ENCODE measurements at places on chromosomes 12 and 14.

DNA sequence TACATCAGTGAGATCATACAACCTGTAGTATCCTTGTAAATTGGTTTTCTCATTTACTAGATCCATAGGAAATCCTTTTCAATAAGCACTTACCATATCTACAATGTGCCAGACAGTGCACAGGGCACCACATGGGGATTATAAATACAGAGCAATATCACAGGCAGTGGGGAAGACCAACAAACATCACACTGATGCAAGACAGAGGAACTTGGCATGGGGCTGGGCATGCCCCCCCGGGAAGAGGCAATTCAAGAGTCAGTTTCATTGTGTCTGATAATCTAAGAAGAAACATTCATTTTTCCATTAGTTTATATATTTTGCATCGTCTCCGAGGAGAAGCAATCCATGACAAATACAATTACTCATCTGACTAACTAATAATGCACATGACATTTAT lies 16.2 kb downstream of the NT5DC3 start:
- no peak for DNase-seq

DNA sequence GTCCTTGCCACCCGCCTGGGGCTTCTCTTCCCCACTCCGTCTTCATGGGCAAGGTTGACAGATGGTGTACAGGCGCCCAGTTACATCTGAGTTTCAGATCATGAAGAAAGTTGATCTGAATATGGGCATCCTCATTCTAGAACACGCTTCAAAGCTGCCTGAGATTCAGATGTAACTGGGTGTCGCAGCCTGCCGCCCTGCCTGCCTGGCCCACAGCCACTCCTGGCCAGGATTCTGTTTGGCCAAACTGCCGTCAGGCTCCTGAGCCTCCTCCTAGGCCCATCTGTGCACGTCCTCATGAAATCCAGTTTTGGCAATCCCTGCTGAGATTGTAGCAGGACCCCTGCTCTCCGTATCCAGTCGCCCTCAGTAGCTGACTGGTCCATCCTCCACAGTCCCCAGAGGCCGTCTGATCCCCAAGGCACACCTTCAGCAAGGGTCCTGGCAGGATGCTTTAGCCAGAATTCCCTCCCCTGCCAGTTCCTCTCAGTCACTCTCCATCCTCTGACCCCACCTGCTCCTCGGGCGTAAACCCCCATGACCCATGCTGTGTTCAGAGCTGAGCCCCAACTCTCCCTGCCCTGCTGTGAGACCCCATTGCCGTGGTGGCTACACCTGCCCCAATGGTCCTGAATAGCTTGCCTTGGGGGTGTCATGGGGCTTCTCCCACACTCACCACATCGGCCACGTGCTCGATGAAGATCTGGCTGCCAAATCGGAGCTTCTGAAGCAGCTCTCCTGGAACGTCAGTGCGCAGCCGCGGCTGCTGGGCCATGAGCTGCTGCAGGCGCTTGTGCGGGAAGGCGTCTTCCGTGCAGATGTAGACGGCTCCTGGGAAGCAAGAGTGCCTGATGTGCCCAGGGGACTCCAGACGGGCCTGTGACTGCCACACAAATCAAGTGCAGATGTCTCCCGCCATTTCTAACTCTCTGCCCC lies 12.5 kb downstream of the XRCC3 start:
- no peak for DNase-seq

GRCh38 chr14:90454041-90455000 lies 57.5 kb downstream of the CALM1 start:
- peak; percentile 84 for DNase-seq

DNA sequence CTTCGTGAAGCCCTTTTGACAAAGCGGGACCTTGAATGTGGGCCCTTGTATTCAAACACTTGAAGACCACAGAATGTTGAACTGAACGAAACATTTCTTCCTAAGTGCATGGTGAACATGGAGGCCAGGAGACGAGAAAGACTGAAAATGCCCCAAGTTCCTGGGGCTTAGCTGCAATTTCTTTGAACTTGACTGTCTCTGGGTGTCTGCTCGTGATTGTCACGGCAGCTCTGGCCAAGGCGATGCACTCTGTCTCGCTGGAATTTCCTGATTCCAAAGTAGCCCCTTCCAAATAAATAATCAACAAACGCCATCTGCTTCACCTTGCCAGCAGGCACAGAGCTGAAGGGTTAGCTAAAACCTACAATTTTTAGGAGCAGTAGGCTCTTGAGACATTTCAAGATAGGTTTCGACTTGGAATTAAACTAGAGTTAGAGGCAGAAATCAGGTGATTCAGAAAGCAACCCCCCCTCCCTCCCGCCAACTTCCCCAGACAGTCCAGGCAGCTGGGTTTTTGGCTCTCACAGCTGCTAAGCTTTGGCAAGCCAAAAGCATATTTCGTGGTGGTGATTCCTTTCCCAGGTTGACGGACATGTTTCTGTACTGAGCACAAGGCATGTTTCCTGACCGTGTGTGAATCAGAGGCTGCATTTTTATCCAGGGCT lies 13.5 kb upstream of the IRF2BPL start:
- DNase-seq, result no peak

- no peak for DNase-seq
Observed at GRCh38 chr12:77522247-77522646, 308.4 kb upstream of the NAV3 start.

- no peak for DNase-seq
Observed at GRCh38 chr14:96994999-96995398, 197.8 kb downstream of the VRK1 start.
